ENCODE measurements at places on chromosomes 1 and 21.

DNA sequence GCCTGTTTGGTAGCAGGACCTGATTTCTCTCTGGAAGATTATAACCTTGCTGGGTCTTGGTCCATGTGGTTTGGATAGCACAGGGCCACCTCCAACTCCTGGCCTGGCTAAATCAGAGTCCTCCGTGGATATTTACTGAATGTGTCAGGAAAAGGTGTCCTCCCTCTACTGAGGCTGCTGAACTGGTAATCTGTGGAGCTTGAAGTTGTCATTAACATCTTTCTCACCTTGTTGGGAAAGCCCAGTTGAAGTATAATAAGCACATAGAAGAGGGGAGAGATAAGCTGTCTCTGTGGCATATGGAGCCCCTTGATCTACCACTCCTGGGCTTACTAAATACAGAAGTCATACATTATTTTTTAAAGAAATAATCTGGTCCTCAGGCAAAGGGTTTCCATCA is 294.3 kb upstream of the B3GALT2 start:
- no peak for DNase-seq

- DNase-seq, result no peak
These were observed 16.1 kb downstream of the TNFRSF8 start for GRCh38 chr1:12078938-12079861.

DNA sequence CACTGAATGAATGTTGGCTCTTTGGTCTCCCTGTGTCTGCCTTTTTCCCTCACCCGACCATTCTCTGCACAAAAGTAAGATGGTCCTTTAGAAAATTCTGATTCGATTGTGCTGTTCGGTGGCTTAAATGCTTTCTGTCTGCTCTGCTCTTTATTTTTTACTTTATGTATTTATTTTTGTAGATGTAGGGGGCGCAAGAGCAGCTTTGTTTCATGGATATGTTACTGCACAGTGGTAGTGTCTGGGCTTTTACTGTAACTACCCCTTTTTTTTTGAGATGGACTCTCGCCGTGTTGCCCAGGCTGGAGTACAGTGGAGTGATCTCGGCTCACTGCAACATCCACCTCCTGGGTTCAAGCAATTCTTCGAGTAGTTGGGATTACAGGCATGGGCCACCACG is 15.7 kb downstream of the NLRP3 start:
- DNase-seq, result no peak

DNA sequence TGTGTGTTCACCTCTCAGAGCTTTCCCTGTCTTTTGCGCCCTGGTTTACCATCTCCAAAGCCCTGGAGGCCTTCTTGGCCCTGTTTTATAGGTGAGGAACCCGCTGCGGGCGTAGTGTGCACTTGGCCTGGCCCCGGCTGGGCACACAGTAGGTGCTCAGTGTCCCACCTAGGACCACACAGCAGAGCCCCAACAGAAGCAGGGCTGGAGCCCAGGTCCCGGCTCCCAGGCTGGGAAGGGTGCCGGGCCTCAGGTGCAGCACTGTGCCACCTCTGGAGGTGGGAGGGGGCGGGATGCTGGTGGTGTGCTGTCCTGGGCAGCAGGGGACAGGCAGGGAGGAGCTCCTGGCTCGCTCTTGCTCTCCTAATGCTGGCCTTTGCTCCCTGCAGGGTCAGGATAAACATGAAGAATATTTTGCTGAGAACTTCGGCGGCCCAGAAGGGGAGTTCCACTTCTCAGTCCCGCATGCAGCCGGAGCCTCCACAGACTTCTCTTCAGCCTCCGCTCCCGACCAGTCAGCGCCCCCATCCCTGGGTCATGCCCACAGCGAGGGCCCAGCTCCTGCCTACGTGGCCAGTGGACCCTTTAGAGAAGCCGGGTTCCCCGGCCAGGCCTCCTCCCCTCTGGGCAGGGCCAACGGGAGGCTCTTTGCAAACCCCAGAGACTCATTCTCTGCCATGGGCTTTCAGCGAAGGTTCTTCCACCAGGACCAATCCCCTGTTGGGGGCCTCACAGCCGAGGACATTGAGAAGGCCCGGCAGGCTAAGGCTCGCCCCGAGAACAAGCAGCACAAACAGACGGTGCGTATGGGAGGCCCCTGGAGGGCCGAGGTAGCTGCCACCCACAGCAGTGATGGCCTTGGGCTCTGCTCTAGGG is 24.8 kb downstream of the COQ8A start:
- no peak for DNase-seq

- no peak for DNase-seq
These were observed 67.0 kb downstream of the LMX1A start for GRCh38 chr1:165289556-165289955.

- peak; percentile 9 for DNase-seq
These were observed 5.1 kb upstream of the UTP25 start for GRCh38 chr1:209822706-209823105.

DNA sequence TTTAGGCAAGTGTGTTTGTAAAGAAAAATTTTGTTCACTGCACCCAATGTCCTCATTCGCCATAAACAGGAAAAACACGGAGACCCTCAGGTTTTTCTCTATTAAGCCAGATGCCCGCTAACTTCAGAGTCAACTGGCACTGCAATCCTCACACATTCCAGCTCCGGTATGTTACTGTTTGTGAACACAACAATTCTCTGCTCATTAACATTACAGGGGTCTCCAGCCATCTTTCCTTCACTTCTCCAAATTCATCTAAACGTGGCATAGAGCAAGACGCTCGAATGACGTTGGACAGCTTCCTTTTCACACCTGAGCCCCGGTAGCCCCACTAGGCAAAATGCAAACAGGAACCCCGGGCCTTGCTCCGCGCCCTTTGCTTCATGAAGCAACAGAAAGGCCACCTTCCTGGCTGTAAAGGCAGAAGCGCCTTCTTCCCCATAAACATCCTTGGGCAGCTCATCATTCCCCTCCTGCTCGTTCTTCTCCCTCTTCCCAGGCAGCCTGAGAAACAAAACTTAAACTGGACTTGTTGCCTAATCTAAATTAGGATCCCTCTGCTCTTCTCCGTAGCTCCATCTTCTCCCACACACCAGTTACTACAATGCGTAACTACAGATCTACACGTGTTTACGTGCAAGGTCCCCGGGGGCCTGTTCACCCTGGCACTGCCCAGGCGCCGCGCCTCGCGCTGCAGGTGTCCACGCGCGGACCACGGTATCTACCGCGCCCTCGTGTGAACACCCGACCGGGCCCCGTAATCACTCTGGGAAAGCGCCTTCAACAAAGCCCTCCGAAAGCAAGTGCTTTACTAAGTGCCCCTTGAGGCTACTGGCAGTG is 1.2 kb downstream of the LBR start:
- DNase-seq, result peak; percentile 55

DNA sequence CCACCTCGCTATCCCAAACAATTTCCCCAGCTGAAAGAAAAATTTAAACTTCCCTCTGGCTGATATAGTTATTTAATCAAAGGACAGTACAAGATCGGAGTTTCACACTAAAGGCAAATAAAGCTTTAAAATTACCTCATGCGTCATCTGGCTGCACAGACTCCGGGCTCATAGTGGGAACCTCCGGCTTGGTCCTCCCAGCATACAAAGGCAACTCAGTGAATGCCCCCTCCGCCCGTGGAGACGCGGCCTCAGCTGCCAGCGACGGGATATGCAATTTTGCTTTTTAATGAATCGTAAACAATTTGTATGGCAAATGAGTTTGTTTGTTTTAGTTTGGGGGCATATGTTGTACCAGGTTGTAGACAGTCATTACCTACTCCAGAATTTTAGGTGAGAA is 214.6 kb upstream of the NFIA start:
- no peak for DNase-seq

- no peak for DNase-seq
These were observed 62.6 kb downstream of the COP1 start for GRCh38 chr1:176144526-176144925.

- DNase-seq, result no peak
These were observed 43.3 kb upstream of the ATP1A1 start for GRCh38 chr1:116329524-116330341.

GRCh38 chr1:166789286-166789685 is 50.0 kb upstream of the POGK start:
- no peak for DNase-seq

GRCh38 chr1:19038732-19039131 is 82.3 kb upstream of the IFFO2 start:
- no peak for DNase-seq

GRCh38 chr1:111406321-111406768 is 21.2 kb downstream of the OVGP1 start:
- DNase-seq, result peak; percentile 22

DNA sequence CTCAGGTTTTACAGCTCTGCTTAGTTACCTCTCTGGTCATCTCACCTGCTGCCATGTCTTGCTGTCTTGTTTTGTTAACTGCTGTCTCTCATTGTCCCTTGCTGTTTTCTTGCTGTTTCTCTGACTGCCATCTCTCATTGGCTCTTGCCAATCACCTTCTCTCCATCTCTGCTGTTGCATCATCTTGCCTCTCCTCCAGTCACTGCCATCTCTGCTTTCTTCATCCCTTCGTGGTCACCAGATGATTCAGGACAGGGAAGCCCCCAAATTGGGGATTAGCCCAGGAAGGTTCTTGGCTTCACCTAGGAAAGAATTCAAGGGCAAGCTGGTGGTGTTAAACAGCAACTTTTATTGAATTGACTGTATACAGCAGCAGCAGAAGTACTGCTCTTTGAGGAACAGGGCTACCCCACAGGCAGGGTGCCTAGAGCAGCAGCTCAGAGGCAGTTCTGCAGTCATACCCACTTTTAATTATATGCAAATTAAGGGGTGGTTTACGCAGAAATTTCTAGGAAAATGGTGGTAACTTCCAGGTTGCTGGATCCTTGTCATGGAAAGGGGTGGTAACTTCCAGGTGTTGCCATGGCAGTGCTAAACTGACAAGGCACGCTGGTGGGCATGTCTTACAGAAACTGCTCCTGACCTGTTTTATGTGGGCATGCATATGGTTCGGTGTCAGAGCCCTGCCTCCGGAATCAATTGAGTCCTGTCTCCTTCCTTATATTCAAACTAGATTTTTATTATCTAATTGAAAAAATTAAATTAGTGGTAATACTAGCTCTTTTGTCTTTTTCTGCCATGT is 33.4 kb downstream of the SUCO start:
- DNase-seq, result no peak

DNA sequence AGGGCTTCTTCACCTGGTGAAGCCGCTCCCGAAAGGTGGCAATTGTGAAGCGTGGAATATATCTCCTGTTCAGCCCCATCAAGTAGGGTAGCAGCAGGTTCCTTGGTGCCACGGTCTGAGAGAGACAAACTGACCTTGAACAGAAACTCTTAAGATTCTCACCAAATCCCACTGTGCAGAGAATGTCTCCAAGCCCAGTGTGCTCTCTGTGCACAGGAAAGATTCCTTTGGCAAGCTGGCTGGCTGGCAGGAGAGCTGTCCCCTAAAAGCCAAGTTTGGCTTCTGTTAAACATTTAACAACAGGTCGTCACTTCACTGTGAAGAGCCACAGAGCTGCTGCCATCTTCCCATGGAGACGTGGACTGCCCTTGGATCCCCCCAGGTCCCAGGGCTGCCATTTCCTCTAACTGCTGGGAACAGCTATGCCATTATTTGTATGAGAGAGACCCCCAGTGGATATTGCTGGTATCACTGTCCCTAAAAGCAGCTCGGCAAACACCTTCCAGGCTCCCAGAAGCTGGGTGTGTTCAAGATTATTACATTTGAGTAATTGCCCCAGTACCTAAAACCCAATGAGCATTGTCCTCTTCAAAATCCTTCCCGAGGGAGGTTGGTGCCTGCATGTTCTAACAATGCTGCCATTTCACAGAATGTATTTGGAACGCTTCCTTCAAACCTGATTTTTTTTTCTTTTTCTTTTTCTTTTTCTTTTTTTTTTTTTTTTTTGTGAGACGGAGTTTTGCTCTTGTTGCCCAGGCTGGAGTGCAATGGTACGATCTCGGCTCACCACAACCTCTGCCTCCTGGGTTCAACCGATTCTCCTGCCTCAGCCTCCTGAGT is 71.8 kb downstream of the CD58 start:
- DNase-seq, result peak; percentile 71

GRCh38 chr1:46401964-46402626 is 8.0 kb downstream of the FAAH start:
- DNase-seq, result peak; percentile 80

GRCh38 chr1:206011057-206011456 is 7.9 kb upstream of the RAB7B start:
- no peak for DNase-seq

DNA sequence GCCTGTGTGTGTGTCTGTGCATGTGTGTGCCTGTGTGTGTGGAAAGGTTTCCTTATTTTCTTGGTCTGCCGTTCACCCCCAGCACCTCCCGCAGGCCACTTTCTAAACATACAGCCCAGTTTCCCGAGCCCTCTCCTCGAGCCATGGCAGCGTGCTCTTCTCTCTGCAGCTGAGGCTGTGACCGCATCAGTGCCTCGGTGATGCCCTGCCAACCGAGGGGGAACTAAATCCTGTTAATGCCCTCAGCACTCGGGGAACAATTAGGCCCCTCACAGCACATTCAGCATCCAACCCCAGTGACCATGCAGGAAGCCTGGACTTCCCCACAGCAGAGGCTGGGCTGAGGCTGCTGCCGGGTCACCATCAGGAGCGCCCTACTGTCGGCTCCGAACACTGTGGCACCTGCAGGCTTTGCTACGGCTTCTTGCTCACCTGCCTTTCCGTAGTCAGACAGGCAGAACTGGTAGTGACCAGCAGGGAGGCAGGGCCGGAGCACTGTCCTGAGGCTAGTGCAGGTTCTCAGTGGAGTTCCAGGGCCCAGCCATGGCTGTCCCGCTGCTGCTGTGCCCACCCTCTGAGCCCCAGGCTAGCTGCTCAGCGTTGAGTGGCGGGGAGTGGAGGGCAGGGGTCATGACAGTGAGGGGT is 8.1 kb downstream of the GPR137B start:
- DNase-seq, result no peak

DNA sequence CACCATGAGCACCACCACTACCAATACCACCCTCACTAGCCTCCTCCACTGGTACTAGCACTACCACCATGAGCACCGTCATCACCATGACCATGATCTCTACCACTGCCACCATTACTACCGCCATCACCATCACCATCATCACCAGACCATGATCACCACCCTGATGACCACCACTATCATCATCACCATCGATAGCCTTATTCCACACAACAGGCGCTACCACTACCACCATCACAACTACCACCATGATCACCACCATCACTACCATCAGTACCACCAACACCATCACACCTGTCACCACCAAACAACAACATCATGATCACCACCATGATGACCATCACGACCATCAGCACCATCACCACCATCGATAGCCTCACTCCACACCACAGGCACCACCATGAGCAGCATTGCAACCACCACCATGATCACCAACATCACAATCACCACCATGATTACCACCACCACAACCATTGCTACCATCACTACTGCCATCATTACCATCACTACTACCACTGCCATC is 56.6 kb upstream of the CASZ1 start:
- DNase-seq, result no peak

- no peak for DNase-seq
These were observed 72.7 kb upstream of the FAM20B start for GRCh38 chr1:178953034-178953433.

DNA sequence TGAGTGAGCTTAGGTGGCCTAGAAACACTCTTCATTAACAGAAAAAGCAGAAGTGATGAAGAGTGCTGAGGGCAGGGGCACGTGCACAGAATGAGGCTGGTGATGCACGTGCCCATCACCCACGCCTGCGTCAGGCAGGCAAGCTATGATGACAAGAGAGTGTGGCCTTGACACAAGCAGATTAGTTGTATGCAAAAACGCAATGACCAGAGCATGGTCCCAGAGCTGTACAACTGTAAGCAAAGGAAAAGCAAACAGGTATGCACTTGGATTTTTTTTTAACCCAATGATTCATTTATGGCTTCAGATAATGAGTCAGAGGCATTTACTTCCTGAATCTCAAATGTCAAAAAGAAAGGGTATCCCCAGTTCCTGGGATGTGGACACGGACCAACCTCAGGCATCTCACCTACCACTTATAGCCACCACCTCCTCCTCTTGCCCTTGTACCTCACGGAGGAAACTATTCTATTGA is 9.1 kb upstream of the TMEM61 start:
- no peak for DNase-seq
